Activated naive CD4-positive, alpha-beta T cell treated with anti-CD3 and anti-CD28 coated beads for 36 hours (primary cell): ENCODE measurements at places on chromosomes 11 and 22.

- DNase-seq: peak; percentile 16
Measured at GRCh38 chr22:44972363-44973083, 37.3 kb downstream of the PHF21B start.

DNA sequence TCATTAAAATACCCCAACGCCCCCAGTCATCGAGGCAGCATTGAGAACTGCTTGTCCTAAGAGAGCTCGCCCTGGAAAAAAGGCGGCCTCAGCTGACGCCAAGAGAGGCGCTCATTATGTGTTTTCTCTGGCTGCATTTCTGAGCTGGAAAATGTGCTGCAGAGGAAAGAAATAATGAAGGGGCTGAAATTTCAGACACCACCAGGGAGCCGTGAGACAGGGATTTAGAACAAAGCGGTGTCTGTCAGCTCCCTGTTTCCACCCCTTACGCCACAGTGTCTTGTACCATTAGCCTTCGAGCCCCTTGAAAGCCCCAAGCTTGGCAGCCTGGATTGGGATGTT lies 14.4 kb downstream of the USH1C start:
- DNase-seq: no peak

DNA sequence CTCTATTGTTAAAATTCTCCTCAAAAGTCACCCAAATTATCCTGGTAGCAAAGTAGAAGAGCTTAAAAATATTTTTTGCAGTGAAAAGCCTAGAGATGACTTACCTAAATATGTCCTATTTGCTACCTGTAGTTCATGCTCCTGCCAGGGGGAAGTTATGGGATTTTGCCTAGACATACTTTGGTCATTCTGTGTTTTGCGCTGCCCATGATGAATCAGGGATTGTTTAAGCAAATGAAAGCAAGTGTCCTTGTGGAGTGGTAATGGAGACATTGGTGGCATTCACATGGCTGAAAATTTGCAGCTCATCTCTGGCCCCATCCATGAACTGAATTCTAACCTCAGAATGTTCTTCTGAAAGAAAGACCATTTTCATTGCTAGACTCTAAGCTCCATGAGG lies 14.6 kb upstream of the SESN3 start:
- DNase-seq: no peak

DNA sequence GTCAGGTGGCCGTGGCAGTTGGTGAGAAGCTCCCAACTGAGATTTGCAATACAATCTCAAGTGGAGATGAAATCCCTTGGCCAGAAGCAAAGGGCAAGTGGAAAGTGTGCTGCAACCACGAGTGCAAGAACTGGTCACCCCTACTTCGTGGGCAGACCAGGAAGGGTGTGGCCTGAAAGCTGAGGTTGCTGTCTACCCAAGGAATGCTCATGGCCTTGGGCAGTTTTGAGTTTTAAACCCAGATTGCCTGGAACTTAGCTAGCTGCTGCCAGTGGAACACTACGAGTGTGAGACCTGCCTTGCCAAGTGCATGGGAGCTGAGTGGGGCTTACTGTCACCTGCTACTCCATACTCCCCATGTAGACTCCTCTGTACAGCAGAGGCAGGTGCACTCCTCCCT lies 113.3 kb upstream of the FAT3 start:
- DNase-seq: no peak

- no peak for DNase-seq
Measured at GRCh38 chr22:19645391-19645790, 68.9 kb upstream of the SEPTIN5 start.

DNA sequence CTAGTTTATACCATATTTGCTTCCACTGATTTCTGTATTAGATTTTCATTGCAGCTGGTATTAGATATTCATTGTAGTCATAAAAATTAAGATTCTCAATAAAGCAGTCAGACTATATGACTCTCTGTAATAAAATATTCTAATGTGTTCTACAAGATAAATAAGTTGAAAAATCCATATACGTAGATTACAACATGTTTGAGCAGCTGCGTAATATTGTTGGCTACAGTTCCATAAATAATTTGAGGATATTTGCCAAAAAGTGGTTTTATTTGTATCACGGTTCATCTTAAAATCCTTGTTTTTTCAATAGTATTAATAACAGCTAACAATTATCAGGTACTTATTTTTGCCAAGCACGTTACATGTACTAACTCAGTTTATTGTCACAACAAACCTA lies 668.6 kb upstream of the CCDC90B start:
- no peak for DNase-seq
